ENCODE measurements at places on chromosomes 6 and 20. TPM values are rescaled to one million over a fixed set of nuclear protein-coding genes. Genes with fewer than 3 reads are reported as not detected.

The F13A1 gene
- 196 TPM for total RNA-seq

The KCNG1 gene
- 5.3 TPM for total RNA-seq

DNA sequence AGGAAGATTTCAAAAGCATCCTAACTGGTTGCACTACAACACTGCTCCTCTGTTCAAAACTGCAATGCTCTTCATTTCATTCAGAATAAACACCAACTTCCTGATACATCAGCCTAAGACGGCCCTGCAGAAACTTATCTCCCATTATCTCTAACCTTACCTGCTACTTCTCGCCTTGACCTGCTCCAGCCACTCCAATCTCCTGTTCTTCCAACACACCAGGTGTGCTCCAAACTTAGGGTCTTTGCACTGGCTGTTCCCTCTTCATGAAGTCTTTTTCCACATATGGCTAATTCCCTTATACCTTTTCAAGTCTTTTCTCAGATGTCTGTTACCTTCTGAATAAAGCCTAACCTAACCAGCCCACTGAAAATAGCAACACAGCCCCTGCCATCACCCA, 32.1 kb downstream of the PHIP start:
- DNase-seq, result no peak

DNA sequence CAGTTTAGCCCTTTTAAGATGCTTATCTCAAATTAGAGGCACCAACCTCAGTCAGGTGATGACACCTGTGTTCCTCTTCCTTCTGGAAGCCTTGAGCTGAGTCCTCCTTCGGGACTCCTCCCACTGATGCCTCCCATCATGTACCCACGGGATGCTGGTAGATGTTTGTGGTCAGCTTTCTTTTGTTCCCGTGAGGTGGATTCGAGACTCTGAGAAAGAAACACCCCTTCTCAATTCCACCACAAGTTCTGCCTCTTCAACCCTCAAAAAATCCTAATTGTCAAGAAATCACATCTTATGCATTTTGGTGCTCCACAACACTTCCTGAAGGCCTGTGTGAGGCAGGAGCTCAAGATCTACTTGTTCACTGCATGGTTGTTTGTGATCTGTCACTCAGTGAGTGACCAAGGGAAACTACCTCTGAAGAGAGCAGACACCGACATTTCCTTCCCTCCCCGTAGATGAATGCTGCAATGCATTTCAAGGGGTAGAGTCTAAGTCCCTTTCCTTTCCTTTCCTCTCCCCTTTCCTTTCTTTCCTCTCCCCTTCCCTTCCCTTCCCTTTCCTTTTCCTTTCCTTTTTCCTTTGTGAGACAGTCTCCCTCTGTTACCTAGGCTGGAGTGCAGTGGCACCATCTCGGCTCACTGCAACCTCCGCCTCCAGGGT, 50.5 kb downstream of the PCNA start:
- no peak for DNase-seq

GRCh38 chr6:78611886-78612480, 255.4 kb upstream of the IRAK1BP1 start:
- DNase-seq, result no peak

GRCh38 chr6:38638941-38639497, 710 bp downstream of the BTBD9 start:
- DNase-seq, result no peak

All from sigmoid colon (tissue), 7 donors.